ENCODE measurements at places on chromosomes 16 and 17. TPM values are rescaled to one million over a fixed set of nuclear protein-coding genes. Genes with fewer than 3 reads are reported as not detected.

USH1G gene
- total RNA-seq, result not detected

MRTFB gene
- 18.8 TPM for total RNA-seq

TRPV3 gene
- total RNA-seq, result 3.5 TPM

RMI2 gene
- total RNA-seq, result 31.6 TPM

CENPX gene
- 66.1 TPM for total RNA-seq

DNA sequence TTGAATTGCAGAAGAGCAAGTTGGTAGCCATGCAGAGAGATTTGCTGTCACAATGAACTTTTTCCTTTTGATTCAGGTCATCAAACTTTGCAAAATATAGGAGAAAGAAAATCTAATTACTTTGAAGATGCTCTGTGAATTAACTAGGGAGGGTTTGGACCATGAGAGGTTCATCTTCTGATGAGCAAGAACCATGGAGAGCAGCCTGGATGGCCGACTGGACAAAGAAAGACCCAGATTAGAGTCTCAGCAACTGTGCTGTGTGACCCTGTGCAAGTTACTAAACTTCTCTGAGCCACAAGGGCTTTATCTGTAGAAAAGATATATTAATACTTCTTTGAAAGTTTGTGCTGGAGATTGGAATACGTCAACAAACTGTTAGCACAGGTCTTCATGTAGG lies 122.6 kb upstream of the ADAMTS18 start:
- no peak for ATAC-seq

DNA sequence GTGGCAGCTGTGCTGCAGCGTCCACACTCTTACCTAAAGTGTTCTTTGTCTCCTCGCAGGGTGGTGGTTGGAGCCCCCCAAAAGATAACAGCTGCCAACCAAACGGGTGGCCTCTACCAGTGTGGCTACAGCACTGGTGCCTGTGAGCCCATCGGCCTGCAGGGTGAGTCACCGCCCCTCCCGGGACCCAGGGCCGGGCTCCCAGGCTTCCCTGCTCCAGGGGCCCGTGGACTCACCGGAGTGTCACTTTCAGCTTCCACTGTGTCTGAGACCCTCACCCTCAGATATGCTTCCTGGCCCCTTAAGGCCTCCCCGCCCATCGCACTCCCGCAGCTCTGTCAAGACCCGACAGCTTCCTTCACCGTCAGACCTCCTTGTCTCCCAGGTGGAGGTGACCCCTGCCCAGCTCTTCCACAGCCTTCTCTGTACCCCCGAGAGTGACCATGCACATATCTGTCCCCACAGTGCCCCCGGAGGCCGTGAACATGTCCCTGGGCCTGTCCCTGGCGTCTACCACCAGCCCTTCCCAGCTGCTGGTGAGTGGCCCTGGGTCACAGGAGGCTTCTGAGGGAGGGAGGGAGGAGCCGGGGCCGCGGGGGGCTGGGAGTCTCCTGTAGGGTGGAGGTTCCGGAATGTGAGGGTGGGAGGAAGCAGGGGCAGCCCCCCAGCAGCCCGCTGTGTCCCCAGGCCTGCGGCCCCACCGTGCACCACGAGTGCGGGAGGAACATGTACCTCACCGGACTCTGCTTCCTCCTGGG lies 1.8 kb downstream of the ITGAX start:
- ATAC-seq, result no peak

GRCh38 chr16:74607310-74607961 lies 522 bp upstream of the GLG1 start:
- peak; percentile 13 for ATAC-seq

- no peak for ATAC-seq
These were observed 41.6 kb upstream of the METRNL start for GRCh38 chr17:83037874-83038165.

DNA sequence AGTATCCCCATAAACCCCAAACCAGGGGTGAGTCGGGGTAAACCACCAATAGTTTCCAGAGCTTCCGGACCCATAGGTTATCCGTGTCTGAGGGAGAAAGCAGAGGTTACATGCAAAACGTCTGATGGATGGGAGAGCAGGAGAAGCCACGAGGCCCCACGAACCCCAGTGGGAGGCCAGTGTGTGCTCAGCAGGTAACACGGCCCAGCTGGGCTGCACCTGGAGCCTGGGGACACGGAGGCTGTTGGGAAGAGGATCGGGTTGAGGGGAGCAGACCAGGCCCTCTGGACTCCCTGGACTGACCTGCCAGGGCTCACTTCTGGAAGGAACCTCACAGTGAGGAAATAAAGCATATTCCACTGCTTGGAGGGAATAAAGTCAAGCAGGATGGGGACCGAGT lies 78.1 kb downstream of the SEC14L1 start:
- ATAC-seq, result no peak

GRCh38 chr16:89352091-89352681 lies 134.7 kb downstream of the ZNF778 start:
- no peak for ATAC-seq

GRCh38 chr17:51165680-51166197 lies 472 bp upstream of the NME2 start:
- peak; percentile 33 for ATAC-seq

DNA sequence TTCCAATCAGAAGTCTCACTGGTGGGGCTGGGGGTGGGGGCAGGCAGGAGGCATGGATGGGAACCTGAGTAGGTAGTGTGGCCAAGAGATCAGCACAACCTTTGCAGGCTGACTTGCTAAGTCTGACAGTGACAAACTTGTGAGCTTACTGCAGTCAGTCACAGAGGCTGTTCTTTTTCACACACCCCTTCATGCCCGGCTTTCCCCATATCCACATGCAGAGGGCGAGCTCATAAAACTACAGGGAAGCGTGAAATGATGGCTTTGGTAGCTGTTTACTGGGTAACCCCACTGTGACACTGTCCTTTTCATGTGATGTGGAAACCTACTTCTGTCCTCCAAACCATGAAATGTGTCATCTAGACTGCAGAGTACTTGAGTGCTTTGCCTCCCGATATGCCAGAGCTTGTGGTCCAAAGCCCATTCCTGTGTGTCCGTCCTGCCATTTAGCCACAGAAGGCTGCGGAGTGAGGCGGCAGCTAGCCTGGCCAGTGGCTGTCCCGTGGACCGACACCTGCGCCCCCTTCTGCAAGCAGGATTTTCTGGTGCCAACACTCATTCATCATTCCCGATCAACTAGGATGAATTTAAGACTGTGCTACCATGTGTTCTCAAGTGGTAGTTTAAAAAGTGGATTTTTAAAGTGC lies 9.8 kb downstream of the GEMIN4 start:
- ATAC-seq, result no peak

DNA sequence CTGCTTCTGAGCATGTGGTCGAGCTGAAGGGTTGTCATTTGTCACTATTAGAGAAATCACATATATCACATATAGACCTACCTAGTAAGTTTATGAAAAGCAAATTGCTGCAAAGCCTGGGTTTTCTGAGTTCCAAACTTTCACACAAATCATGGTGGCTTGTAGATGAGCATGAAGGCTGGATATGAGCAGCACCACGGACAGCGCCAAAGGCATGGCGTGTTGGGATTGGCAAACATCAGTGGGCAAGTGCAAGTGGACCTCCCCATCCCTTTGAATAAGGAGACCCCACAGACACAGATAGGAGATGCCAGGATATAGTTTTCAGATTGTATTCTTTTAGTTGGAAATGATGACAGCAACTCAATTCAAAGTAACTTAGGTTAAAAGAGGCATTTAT lies 77.6 kb upstream of the CACNG3 start:
- no peak for ATAC-seq

DNA sequence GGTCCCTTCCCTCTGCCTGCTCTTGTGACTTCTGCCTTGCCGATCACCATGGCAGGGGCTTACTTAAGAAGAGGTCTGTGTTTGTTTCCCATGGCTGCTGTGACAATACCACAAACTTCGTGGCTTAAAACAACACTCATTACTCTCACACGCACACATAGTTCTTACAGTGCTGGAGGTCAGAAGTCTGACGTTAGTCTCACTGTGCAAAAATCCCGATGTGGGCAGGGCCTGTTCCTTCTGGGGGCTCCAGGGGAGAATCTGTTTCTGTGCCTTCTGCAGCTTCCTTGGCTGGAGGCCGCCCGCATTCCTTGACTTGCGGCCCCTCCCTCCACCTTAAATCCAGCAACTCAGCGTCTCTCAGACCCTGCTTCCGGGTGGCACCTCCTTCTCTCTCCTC lies 249.2 kb upstream of the GSE1 start:
- ATAC-seq, result no peak

- no peak for ATAC-seq
These were observed 31.8 kb upstream of the ZFPM1 start for GRCh38 chr16:88421301-88421700.

GRCh38 chr17:951325-952132 lies 28.0 kb downstream of the NXN start:
- ATAC-seq, result no peak
